Esophagus muscularis mucosa (tissue), 4 donors: ENCODE measurements at places on chromosomes 16 and 17.

DNA sequence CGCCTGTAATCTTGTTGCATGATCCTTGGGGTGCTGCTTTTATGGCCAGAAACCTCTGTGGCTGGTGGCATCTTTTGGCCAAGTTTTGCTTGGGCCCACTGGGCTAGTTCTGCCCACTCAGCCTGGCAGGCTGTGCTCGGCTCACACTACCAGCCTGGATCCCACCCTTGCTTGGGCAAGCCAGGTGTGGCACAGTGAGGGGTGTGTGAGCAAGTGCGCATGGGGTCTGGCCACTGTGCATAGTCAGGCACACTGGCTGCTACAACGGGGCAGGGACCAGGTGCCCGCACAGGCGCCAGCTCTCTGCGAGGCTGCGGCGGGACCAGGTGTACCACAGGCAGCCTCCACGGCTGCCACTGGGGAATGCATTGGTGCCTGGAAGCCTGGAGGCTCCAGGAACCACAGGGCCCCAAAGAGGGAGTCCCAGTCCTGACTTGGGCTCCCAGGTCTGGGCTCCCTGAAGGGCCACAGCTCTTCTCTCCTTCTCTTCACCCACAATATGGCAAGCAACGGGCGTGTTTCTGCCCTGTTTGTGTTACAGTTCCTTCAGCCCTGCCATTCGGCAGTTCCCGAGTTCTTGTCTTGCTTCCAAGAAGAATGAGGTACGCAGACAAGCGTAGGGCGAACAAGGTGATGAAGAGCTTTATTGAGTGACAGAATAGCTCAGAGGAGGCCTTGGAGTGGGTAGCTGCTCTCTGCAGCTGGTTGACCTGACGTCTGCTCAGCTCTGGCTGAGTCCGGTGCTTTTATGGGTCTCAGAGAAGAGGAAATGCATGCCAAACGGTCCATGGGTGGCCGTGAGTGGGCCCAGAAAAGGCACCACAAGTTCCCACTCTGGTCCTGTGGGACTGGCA, 26.7 kb upstream of the PRM1 start:
- no peak for DNase-seq

DNA sequence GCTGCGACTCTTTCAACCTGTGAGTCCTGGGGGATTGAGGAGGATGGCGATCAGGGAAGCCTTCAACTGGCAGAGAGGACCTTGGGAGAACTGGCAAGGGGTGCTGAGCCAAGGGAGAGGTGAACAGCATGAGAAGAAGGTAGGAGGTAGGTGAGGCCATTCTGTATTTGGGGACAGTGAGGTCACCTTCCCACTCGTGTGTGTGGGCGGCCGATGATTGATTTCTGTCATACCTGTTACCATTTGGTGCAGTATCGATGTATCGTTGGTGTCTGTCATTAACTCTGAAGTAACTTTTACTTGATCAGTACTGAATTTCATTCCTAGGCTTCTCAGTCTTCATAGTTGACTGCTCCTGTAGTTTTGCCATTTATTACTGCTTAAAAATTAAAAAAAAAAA, 3.8 kb downstream of the ARSG start:
- DNase-seq, result no peak

- no peak for DNase-seq
Observed at GRCh38 chr16:52450916-52451315, 96.0 kb downstream of the TOX3 start.

- no peak for DNase-seq
Observed at GRCh38 chr16:50619702-50620491, 61.2 kb downstream of the SNX20 start.

GRCh38 chr17:13096291-13096690, 78.5 kb upstream of the ELAC2 start:
- no peak for DNase-seq

- no peak for DNase-seq
Observed at GRCh38 chr17:33021731-33022408, 30.2 kb downstream of the SPACA3 start.
